ENCODE measurements at places on chromosomes 7 and 10.

DNA sequence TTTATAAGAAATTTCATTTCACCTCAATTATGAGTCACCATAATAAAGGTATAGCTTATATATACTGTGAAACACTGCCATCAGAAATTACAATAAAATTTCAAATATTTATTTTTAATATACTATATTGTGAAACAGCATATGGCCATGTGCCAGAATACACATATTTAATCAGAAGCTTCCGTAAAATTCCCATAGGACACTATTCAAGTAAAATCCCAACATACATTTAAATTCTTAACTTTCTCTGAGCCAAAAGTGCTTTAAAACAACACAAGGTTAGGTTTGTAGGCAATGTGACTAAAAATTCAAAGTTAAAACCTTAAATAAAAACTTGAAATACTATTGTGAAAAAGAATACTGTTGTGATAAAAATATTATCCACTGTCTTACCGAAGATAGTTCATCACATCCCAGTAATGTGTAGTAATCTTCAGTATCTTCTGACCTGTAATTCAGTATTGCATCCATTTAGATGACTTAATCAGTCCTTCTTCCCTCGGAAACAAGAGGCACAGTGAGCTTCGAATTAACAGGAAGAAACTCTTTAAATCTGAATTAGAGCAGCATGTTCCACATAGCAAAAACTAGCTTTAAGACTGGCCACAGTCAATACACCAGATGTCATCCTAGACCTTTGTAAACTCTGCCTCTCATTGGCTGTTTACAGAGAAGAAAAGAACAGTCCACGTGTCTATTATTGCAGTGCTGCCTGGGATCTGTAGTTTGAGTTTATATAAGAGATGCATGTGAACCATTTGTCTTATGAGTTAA is at the start of gene DNAJC12:
DNAJC12 (minus strand) TSS at position 648 of the 774 bp plus-strand sequence; CDS start at position 471, 177 bp downstream.
- no peak for DNase-seq

- no peak for DNase-seq
Observed at GRCh38 chr7:128781126-128781525, 5.5 kb upstream of the OPN1SW start.

GRCh38 chr10:69409968-69410367 is 6.8 kb downstream of the TACR2 start:
- no peak for DNase-seq

DNA sequence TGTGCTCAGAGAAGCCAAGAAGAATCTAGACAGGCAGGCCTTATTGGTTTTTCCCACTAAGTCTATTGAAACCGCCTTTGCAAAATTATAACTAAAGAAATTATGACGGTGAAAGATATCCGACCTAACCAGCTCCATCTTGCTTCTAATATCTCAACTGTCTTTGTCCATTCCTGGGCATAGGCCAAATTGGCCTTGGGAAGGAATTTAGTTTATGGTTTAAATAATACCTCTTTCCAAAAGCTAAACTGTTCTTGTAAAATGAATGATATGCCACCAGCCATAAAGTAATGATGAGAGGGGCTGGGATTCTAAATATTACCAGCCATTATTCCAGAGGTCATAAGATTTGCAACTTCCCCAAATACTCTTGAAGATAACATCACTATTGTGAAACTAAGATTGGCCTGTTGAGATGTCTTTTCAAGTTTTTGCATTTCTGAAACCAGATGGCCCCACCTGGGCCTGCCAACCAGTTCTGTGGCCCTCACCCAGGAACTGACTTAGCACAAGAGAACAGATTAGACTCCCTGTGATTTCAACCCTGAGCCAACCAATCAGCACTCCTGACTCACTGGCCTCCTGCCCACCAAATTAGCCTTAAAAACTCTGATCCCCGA is 41.2 kb upstream of the SLC35G1 start:
- no peak for DNase-seq

DNA sequence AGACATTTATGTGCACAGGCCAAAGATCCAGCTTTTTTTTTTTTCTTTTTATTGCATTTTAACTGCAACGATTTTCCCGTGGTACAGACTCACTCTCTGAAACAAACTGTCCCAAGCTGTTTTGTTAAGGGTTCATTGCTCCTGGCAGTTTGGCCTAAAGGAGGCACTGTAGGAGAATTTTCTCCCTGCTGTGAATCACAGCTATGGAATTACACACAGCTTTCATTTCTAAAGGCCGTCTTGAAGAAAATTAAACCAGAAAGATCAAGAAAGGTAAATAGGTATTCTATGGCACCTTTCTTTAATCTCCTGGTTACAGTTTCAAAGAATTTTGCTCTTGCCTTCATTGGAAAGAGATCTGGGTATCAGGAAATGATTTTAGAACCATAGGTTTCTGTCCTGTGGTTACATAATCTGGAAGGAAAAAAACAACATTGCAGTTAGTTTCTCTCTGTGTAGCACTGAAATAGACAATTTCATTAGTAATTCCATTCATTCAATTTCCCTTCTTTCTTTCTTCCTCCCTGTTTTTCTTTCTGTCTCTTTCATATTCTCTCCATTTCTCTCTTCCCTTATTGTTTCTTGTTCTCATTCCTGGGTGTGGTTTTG is 51.2 kb downstream of the PDK4 start:
- no peak for DNase-seq

DNA sequence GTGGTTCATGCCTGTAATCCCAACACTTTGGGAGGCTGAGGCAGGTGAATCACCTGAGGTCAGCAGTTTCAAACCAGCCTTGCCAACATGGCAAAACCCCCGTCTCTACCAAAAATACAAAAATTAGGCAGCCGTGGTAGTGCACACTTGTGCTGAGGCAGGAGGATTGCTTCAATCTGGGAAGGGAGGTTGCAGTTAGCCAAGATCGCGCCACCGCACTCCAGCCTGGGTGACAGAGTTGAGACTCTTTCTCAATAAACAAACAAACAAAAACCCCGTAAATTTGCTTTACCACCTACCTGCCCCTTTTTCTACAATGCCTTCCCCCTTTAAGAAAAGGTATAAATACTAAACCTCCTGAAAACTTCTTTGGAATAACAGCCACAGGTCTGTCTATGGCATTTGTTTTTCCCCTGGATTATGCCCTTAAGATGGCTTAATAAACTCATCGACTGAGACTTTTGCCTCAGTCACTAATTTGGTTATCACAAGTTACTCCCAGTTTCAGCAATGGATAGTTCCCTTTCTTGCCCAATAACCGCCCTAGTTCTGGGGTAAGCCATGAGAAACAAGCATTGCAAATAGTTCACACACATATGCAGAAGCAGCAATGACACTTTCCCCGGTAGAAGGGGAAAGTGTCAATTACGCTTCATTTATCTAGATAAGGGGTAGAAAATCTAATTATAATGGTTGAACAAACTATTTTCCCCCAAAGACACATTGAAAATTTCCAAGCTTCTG is 52.8 kb upstream of the SVIL start:
- no peak for DNase-seq

GRCh38 chr7:74164985-74165456 is 9.1 kb upstream of the EIF4H start:
- no peak for DNase-seq

DNA sequence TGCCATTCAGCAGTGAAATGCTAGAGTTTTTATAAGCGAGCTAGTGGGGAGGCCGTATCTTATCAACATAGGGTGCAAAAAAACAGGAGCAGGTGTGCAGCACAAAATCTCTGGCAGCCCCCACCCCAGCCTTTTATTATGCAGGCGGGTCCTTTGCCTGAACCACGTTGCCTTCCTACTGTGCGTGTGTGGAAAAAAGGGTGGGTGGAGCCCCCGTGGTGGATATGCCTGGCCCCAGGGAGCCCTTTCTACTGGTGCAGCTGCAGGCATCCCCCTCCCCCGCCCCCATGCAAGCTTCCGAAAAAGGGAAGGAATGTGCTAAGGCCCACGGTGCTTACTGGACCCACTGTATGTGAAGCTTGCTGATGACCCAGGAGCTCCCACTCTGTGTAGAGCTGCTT is 175.9 kb downstream of the USP6NL start:
- DNase-seq: no peak

- no peak for DNase-seq
Observed at GRCh38 chr7:37488163-37488764, 39.6 kb upstream of the ELMO1 start.

- DNase-seq: no peak
Observed at GRCh38 chr7:39922580-39922979, 27.5 kb upstream of the CDK13 start.

GRCh38 chr10:116169782-116170445 is 103.1 kb downstream of the GFRA1 start:
- DNase-seq: no peak

DNA sequence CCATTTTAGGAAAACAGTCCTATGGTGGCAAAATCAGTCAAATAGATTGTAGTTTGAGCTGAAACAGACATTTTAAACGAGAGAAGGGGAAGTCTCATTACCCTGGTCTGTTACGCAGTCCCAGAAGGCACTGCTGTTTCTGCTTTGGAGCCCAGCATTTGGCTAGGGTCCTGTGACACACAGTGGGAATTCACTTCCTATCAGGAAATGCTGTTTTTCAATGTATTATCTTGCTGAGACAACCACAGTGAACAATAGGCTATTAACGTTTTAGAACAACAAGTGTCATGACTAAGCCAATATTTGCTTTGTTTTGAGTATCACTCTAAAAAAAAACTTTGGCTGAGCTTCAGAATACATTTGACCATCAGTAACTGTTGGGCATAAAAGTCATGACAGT is 74.1 kb downstream of the ADD3 start:
- no peak for DNase-seq

Measured in stimulated activated CD8-positive, alpha-beta memory T cell treated with anti-CD3 and anti-CD28 coated beads, Interleukin-15, amount 100 ng/mL, for 48 hours (primary cell).